Left kidney (tissue), 8 donors: ENCODE measurements at places on chromosomes 13 and 19.

GRCh38 chr19:33763633-33764371 is 32.9 kb upstream of the KCTD15 start:
- no peak for DNase-seq

DNA sequence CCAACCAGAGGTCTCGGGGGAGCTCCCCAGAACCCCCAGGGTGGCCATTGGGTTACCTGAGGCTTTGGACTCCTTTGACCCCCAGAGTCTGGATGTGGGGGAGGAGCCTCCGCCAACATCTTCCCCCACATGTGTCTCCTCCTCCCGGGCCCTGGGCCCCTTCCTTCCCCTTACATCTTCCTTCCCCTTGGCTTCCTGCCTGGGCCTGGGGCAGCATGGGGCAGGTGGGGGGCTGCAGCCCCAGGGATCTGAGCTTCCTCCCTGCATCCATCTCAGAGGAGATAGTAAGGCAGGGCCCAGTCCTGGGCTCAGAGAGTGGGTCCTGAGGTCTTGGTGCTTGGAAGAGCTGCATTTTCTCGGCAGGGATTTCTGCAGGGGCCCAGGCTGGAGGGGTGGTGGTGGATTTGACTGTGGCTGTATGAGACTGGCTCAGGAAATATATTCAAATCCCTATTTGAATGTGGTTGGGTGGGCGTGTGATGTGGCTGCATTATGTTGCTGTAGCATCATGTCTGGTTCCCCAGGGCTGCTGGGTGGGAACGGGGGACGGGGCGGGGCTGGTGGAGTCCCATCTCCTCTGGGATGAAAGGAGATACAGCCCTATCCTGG is 919 bp downstream of the VAV1 start:
- no peak for DNase-seq

GRCh38 chr19:46533078-46533620 is 37.5 kb upstream of the PNMA8B start:
- DNase-seq: no peak

DNA sequence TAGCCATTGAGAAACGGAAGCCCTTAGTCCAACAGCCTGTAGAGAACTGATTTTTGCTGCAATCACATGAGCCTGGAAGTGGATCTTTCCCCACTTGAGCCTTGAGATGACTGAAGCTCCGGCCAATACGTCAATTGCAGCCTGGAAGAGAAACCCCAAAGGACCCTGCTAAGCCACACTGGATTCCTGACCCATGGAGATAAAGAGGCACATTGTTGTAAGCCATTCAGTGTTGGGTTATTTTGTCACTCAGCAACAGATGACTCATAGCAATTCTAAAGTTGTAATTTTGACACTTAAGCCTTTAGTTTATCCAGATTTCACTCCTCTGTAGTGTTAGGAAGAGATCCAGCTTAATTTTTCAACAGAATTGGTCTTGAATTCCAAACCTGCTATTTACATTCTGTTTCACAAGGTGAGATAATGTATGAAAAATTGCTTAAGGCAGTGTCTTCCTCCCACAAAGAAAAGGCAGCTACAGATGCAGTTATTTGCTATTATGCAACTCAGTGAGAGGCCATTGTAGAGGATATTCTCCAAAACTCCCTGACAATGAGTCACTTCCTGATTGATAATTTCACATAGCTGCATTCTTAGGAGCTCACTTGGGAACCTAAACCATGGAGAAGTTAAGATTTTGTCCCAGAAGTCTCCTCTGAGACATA is 59.4 kb upstream of the TSHZ3 start:
- DNase-seq: no peak

DNA sequence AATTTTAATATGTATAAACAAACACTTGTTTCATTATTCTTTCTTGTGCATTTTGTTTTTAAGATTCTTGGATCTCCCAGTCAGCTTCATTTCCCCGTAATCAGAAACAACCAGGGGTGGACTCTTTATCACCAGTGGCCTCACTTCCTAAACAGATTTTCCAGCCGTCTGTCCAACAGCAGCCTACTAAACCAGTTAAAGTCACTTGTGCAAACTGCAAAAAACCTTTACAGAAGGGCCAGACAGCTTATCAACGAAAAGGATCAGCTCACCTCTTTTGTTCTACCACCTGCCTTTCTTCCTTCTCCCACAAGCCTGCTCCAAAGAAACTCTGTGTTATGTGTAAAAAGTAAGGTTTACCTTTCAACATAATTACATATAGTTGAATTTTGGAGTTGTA is 44.3 kb downstream of the ZMYM2 start:
- DNase-seq: no peak

DNA sequence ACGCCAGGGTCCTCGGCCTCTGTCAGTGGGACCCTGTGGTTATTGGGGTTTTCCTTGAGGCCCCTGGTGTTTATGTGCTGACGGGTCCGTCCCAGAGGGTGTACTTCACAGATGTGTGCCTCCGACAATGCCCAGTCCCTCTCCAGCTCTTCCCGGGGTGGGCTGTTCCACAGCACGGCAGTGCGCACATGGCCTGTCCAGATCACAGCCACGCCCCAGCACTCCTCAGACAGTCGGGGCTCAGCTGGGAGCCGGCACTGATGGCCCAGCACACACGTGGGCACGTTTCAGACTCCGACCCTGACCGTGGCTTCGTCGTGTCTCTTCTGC is 16.9 kb upstream of the F7 start:
- no peak for DNase-seq

- DNase-seq: no peak
Measured at GRCh38 chr13:113991676-113992179, 17.9 kb upstream of the C13orf46 start.

DNA sequence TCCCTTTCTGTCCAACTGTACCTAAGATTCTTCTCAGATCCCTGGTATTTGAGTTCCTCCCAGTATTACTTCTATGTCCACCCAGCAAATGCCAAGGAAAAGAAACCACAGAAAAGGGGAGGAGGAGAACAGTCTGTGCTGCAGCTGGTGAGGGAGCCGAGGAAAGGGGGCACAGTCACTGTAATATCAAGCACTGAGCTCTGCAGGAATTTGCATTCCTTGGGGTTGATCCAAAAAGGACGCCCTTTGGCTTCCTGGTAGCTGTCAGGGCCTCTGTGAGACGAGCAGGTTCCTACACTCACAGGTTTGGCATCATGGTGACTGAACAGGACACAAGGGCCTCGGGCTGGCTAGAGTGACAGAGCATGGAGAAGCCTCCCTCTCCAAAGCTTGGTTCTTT is 273.4 kb downstream of the NHLRC3 start:
- no peak for DNase-seq
